ENCODE measurements at places on chromosomes 4 and X.

DNA sequence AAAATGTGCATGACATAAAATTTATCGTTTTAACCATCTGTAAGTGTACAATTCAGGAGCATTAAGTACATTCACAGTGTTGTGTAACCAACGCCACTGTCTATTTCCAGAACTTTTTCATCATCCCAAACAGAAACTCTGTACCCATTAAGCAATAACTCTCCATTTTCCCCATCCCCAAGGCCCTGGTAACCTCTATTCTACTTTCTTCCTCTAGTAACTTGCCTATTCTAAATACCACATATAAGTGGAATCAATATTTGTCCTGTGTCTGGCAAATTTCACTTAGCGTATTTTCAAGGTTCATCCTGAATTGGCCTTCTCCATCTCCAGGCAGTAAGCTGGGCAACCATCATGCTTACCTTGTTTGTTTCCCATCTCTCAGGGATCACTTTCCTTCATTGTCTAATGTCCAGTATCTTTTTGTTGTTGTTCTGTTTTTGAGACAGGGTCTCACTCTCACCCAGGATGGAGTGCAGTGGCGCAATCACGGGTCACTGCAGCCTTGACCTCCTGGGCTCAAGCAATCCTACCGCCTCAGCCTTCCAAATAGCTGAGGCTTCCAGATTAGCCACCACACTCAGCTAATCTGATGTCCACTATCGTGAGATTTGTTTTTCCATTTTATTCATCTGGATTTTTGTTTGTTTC, 17.7 kb upstream of the GRIPAP1 start:
- peak; percentile 65 for DNase-seq

DNA sequence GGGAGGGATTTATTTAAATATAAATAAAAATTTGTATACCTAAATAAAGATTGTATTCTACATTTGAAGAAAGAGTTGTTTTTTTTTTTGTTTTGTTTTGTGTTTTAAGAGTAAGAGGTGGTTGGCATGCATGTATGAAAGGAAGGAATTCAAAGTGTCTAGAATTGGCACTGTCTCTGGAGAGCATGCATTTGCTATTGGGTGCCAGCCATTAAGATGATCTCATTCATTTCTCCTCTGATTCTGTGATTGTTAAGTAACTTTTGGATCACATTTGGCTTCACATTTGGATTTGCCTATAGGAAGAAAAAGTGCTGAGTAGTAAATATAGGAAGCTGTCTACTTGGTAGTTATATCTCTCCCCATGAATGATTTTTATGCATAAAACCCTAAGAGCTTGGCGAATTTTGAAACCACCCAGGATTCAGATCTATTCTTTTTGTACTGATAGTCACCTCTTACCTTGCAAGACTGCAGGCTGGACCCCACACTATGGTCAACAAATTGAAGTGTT, 7.8 kb upstream of the BOD1L1 start:
- no peak for DNase-seq

- no peak for DNase-seq
Observed at GRCh38 chr4:158581161-158581560, 59.5 kb downstream of the RXFP1 start.

DNA sequence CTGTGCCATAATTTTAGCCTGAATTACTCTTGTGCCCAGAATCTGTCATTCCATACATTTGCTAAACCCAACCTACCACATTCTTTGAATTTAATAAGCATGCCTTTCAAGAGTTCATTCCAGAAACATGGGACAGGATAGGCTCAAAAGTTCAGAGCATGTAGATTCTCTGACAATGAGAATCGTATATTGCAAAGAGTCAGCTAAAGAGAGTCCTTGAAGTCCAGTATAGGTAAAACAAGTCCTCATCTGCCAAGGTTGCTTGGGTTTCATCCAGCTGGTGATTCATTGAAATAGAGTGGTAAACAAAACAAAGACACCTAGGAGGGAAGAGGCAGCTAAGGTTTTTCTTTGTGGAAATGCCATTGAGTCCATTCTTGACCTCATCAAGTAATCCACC, 249.3 kb upstream of the DIPK2B start:
- no peak for DNase-seq

DNA sequence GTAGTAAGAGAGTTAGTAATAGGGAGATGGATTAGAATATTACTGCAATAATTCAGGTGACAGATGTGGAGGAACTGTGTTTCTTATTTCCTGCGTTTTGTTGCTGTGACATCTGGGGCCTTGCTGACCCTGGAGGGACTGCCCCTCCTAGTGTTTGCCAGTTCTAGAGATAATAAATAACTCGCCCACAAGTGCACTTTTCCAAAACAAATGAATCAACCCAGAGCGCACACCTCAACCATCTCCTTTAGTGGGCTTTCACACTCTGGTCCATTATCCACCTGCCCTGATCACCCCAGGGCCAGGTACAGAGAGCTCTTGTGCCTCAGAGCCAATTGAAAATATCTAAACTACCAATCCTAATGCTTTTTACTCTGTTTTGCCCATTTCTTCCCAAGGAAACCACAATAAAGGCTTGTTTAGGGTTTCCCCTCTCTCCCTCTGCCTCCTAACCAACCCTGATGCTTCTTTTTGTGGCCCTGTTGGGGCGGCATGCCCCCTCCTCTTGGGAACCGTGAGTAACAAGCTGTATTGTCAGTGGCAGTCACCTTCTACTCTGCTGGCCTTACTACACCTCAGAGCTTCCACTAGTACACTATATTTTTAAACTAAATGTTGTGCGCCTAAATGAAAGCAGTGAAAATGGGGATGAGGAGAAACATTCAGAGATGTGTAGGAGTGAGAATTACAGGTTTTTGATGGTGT, 270.5 kb downstream of the TENM3 start:
- no peak for DNase-seq

DNA sequence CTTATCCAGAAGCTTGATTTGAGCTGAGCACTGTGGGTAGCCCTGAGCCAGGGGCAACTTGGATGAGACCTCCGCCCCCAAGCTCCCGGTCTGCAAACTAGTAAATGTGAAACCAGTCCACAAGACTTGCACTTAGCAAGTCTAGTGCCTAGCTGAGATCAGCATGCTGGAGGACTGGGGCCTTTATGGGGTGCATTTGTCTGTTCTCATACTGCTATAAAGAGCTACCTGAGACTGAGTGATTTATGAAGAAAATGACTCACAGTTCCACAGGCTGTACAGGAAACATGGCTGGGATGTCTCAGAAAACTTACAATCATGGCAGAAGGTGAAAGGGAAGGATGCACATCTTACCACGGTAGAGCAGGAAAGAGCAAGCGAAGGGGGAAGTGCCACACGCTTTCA, 42.1 kb upstream of the HOPX start:
- DNase-seq: no peak

GRCh38 chr4:14000091-14000814, 372.7 kb upstream of the BOD1L1 start:
- DNase-seq: no peak

GRCh38 chr4:185381288-185382196, 14.2 kb downstream of the LRP2BP start:
- DNase-seq: no peak

GRCh38 chrX:18889346-18890048, 94.4 kb downstream of the PHKA2 start:
- no peak for DNase-seq

- peak; percentile 33 for DNase-seq
Observed at GRCh38 chr4:83356899-83357661, 22.4 kb upstream of the HPSE start.

DNA sequence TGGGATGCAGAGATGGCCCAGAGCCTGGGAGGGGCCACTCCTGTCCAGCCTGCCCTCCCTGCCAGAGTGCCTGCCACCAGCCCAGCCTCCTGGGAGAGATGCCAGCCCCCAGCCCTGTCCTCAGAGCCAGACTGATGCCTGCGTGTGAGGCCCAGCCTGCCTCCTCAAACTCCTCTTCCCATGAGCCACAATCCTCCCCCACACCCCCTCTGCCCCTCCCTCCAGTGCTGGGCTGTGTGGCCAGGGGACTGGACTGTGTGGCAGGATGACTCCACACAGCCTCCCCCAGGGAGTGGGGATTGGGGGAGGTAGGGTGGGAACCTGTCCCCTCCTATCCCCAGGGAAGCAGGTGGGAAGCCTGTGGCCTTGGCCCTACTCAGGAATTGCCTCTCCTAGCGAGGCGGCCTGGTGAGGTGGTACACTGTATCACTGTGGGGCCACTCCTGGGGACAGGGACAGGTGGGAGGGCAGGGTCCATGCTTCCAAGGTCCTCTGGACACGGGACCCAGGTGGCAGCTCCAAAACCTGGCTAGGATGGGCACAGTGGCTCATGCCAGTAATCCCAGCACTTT, 4.3 kb upstream of the SH3BP2 start:
- no peak for DNase-seq

DNA sequence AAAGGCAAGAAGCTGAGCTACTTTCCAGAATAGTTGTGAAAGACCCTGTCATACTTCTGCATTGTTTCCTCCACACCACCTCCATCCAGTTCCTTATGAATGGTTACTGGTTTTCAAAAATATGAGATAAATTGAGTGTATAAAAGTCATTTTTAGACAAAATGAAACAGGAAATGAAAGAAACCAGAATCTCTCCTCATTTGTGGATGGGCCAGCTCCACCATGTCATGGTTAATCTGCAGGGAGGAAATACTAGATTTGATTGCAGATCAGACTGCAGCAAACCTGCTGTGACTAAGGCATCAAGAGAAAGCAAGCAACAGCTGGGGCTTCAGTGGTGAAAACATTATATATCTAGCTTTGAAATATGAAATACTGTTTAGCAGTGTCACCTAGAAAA, 23.8 kb downstream of the F9 start:
- peak; percentile 64 for DNase-seq

- DNase-seq: no peak
Observed at GRCh38 chr4:2494992-2495391, 26.1 kb downstream of the RNF4 start.

DNA sequence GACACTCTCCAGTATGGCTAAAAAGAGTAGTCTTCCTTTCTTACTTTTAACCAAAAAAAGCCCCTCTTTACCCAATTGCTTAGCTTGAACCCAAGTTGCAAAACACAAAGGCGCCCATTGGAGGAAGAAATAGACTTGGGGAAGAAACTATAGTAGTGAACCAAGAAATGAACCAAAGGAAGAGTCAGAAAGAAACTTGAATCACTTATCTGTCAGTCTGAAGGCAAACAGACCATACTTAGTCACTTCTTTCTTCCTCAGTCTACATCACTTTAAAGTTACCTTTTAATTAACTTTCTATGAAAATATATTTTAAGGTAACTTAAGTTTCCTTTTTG, 161.4 kb upstream of the GIMD1 start:
- peak; percentile 65 for DNase-seq

DNA sequence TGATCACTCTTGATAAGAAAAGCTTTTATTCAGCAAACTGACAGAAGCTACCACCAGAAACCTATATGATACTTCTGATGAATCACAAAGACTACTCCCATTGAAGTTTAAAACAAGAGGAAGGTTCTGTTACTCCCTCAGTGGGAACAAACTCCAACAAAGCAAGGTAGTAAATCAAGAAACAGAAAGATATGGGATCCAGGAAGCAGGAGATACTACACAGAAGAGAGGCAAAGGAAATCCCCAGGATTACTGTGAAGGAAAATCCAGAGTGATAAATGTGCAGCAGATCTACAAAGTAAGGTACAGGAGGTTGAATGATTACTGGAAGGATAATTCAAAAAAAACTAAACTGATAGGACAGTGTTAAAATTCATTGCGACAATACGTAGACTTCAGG, 222.4 kb downstream of the HHIP start:
- DNase-seq: no peak

GRCh38 chr4:141705048-141705746, 68.8 kb downstream of the IL15 start:
- DNase-seq: peak; percentile 43

- no peak for DNase-seq
Observed at GRCh38 chrX:69060631-69061408, 104.4 kb downstream of the PJA1 start.

DNA sequence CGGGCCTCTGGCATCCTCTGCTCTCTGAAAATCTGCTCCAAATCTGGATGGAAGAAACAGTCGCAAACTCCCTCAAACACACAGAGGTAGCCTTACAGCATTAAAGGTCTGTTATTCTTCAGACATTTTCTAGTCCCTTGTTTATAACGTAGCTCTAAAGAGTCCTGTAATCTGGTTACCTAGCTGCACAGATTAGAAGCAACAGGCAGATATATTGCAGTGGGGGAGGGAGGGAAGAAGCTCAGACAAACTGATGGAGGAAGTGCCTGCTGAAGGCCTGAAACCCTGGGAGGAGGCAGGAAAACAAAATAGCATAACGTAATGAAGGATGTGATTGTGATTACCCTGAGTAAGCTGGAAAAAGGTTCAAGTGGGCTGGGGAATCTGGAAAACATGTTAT, 39.4 kb downstream of the ZCCHC12 start:
- DNase-seq: no peak

GRCh38 chr4:108833046-108833445, 70.2 kb upstream of the ETNPPL start:
- DNase-seq: no peak

- DNase-seq: no peak
Observed at GRCh38 chr4:25949173-25949748, 35.2 kb downstream of the SMIM20 start.

DNA sequence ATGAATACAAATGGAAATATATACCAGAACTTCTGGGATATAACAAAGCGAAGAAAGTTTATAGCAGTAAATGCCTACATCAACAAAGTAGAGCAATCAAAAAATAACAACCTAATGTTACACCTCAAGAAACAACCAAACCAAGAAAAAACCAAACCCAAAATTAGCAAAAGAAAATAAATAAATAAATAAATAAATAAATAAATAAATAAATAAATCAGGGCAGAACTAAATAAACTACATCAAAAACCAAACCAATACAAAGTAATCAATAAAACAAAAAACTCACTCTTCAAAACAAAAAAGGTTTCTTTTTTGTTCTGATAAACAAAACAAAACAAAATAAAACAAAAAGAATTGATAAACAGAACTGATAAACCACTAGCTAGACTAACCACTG, 88.4 kb upstream of the SPIN4 start:
- no peak for DNase-seq
